ENCODE measurements at places on chromosomes 5 and 9.
A peak's percentile ranks its signal among the peaks of the same experiment; 100 is the strongest.

GRCh38 chr9:99445371-99445891 is 223.3 kb downstream of the SEC61B start:
- no peak for DNase-seq

DNA sequence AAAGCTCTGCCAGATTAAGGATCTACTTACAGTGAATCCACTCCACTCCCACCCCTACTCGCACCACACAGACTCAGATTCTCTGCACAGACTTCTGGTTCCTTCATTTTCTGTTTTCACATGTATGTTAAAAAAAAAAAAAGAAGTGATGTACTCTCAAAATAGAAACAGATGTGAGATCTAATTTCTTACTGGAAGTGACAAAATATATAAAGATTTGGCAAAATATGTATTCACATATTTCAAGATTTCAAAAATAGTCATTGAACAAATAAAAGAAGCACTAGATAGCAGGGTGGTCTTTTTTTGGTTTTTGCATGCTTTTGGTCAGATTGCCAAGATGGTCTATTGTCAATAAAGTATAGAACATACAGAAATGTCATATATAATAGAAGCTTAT is 379.2 kb downstream of the TMEM167A start:
- DNase-seq: no peak

DNA sequence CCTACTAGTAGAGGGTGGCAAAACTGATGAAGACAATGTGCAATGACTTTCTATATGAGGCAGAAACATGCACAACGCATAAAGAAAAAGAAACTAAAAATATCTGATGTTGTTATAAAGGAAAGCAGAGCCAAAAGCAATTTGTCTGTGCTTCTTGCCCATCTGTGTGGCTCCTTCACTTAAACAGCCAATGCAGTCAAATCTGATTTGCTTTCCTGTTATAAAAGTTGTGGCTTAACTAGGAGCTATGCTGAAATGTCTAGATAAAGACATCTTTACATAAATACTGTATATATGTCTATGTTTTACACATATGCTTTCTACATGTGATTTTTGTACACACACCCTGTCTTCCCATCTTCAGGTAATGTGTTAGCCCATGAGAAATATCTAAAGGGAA is 508.2 kb downstream of the CETN3 start:
- no peak for DNase-seq

DNA sequence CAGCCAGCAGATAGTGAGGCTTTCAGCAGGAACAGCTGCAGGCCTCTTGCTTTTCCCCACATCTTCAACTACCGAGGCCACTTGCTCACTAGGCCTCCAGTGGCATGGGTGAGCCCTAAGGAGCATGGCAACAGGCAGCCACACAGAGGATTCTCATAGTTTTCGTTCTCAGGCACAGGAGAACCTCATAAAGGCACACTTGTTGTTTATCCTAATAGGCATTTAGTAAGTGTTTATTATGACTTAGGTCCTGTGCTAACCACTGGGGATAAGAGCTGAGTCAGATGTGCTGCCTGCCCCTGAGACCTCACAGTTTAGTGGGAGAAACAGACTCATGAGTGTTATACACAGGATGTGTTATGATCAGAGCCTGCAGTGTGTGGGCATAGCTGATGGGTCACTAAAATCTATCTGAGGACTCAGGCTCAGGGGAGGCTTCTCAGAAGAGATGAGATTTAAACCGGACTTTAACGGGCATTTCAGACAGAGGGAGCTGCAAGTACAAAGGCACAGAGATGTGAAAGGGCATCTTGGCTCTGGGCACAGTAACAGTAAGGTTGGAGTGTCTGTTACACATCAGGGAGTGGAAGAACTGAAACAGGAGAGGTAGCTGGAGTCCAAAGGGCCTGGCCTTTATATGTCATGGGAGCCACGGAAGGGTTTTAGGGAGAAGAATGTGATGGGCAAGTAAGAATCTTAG is 21.0 kb upstream of the HEMGN start:
- DNase-seq: no peak

- DNase-seq: peak; percentile 36
Measured at GRCh38 chr9:1869843-1870242, 145.3 kb upstream of the SMARCA2 start.

- no peak for DNase-seq
Measured at GRCh38 chr9:27801545-27801944, 228.3 kb upstream of the C9orf72 start.

- no peak for DNase-seq
Measured at GRCh38 chr5:125412561-125413495, 666.4 kb upstream of the ZNF608 start.

GRCh38 chr9:15277400-15278090 is 29.5 kb downstream of the TTC39B start:
- DNase-seq: no peak

DNA sequence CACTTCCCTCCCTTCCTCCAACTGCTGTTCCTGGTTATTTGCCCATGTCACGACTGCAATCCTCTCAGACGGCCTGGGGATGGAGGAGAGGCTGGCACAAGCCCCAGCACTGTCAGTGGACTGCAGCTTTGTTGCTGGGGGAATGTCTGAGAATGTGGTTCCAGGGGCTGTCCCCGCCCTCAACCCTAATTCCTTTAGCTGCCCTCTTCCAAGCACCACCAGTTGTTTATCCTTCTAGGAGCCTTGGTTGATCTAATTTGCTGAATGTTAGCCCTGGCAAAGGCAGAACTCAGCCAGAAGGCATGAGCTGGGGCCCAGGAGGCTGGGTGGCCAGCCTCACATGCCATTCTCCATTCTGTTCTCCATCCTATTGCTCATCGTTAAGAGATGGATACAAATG is 51.6 kb downstream of the ADAM19 start:
- DNase-seq: no peak

DNA sequence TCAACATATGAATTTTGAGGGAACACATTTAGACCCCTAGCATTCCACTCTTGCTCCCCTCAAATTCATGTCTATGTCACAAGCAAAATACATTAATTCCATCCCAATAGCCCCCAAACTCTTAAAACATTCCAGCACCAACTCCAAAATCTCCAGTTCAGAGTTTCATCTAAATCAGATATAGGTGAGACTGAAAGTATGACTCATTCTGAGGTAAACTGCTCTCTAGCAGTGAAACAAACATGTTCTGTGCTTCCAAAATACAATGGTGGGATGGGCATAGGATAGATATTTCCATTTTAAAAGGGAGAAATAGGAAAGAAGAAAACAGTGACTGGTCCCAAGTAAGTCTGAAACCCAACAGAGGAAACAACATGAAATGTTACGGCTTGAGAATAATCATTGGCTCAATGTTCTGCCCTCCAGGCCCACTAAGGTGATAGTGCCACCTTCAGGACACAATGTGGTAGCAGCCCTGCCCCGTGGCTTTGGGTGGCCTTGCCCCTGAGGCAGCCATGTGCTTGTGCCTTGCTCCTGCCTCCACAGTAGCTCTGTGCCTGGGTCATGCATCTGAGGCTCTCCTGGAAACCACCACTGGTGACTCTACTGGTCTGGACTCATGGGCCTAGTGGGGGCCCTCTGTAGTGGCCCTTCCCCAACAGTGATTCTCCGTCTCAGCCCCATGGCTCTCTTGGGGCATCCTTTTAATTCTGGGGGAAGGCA is 36.4 kb upstream of the IPPK start:
- DNase-seq: peak; percentile 50

All from stimulated activated naive CD8-positive, alpha-beta T cell treated with anti-CD3 and anti-CD28 coated beads, Interleukin-15, Interleukin-2, amounts not matched to agents 100 U/mL and 50 U/mL, for 24 hours (primary cell).